Hematopoietic multipotent progenitor cell (in vitro differentiated cells): ENCODE measurements at places on chromosomes 5 and 9.

DNA sequence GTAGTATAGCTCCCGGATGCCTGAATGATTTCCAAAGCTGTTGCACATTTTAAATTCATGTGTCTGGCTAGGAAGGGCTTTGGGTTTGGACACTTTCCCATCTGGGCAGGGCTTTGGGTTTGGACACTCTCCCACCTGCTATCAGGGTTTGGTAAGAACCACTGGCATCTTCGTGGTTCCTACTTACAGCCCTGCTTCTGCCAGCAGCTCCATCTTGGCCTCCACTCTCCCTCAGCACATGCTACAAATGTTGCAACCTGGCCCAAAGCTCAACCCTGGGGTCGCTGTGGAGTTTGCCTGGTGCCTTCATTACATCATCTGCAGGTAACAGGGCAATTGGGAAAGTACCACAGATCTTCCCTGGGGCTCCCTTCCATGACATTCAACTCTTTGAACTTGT is 3.5 kb downstream of the TMCO6 start:
- no peak for DNase-seq

GRCh38 chr9:37620396-37620795 is 28.0 kb upstream of the TOMM5 start:
- no peak for DNase-seq

DNA sequence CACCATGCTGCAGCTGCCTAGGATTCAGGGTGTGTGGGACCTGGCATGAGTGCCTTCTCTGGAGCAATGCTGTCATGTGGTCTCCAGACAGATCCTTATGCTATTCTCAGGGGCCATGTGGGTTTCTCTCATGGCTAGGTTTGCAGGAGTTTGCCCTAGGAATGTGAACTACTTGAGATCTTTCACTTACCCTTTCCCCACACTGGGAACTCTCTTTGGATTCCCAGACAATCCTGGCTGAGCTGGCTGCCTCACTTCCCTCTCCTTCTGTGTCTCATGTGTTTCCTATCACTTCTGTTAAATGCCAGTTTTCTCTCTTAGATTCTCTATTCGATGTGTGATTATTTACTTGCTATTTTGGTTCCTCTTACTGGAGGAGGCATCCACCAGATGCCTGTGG is 270.2 kb upstream of the RASA1 start:
- no peak for DNase-seq

DNA sequence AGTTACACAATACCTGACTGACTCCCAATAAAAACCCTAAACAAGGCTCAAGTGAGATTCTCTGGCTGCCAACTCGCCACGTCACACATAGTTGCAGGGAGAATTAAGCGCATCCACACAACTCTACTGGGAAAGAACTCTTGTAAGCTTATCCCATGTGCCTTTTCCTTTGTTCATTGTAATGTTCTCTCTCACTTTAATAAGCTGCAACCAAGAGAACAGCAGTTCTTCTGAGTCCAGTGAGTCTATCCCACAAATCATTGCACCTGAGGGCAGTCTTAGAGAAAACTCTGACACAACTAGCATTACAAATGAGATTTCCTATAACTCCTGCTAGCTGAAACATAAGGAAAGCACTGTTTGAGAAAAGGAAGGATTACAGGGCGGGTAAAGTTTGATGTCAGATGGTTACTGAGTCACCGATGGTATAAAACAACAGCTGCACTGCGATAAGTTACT is 27.4 kb downstream of the CENPK start:
- DNase-seq, result no peak

DNA sequence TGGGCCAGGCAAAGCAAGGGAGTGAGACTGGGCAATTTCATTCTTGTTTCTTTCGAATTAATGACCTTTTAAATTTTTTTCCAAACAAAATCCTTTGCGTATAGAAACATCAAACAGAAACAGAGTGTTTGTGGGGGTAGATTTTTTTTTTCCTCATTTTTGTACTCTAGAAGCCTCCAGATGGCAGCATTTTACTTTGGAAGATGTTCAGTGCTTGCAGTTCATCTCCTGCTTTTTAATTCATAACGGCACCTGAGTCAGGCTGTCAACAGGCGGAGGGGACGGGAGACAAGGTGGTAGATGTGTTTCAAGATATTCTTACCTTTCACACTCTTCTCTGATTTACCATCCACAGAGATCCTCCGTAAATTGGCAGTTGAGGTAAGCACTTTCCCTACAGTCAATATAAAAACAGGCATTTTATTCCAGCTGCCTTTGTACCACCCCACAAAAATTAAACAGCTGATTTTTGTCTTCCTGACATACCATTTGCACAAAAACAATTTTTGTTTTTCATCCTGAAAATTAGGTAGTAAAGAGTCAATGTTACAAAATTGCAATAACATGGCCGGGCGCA is 99.5 kb upstream of the FBXL17 start:
- DNase-seq, result no peak

GRCh38 chr9:95780121-95780520 is 95.4 kb upstream of the ERCC6L2 start:
- DNase-seq, result no peak

- no peak for DNase-seq
Measured at GRCh38 chr9:69582018-69582417, 90.2 kb downstream of the APBA1 start.

DNA sequence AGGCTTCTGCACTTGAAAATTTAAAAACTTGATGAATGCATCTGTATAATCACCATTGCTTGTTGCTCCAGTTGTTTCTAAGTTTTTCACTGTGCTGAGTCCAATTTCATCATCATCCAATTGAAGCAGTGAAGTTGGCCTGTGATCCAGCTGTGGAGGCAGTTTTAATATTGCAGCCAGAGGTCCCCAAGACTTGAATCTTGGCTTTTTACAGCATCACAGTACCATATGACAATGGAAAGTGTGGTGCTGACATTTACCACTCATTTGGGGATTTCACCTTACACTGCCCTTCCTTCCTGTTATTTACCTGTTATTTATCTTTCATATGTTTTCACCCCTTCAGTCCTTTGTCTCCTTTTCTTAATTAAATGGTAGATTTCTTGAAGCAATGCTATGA is 76.2 kb upstream of the SPIN1 start:
- no peak for DNase-seq

DNA sequence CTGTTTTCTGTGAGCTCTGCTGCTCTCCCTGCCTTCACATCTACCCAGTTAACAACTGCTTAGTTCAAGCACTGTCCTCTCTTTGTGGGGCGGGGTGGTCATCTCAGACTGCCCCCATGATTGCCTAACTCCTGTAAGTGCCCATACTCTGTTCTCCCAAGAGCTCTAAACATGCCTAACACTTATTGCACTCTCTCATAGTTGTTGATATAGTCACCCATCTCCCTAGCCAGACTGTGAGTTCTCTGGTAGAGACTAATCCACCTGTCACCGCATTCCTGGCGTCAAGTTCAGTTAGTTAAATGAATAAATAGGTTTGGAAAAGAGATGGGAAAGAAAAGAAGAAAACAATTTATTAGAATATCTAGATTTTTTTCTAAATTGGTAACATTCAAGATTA is 18.3 kb upstream of the MUSK start:
- DNase-seq, result no peak

GRCh38 chr9:110538647-110539041 is 40.9 kb downstream of the SVEP1 start:
- DNase-seq, result no peak

GRCh38 chr5:163789870-163790269 is 284.5 kb downstream of the MAT2B start:
- DNase-seq, result no peak

DNA sequence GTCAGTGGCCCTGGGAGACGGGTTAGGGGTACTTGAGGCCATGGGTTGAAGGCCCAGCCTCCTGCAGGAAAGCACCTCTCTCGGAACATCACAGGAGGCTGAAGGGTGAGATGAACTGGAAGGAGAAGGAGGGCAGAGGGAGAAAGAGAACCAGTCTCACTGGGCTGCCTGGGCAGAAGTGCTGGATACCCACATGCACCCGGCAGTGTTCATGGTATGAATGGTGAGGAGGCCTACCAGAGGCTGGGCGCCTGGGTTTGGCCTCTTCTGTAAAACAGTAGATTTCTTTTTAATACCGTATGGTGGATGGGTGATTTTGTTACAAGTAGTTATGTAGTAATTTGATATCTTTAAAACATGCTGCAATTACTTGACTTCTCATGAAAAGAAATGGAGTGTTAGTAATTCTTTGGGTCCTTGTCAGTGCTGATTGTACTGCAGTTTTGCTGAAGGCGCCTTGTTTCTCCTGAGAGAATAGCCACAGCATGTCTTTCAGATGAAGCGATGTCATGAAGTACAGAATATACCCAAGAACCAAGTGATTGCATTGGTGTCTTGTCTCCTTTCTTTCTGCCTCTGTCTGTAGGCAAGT is 258.6 kb downstream of the FANCC start:
- DNase-seq, result no peak

DNA sequence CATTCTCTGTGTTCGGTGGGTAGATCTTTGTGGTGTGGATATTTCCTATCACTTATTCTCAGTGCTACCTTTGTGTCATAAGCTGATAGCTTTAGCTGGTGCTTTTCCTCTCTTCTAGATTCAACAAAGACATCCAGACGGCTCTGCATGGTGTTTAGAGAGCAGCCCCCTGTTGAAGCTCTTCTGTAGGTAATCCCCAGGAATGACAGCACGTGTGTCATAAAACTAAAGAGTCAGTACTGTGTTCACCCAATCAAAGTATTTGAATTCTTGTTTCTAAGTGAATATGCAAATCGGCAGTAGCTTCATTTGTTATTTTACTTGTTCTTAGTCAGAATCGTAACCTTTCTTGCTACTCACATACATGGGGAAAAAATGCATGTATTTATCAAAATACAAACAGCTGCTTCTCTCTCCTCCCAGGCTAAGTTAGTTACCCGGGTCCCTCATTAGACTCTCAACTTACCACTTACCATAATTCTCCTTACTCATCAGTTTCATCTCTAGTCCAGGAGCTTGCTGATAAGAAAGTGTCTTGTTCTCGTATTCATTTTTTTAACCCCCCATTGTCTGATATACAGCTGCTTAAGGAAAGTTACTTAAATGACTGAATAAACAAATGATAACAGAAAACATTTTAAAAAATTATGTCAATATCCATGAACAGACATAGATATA is 1696.0 kb upstream of the WWC1 start:
- no peak for DNase-seq

GRCh38 chr9:16964228-16964627 is 93.8 kb upstream of the BNC2 start:
- no peak for DNase-seq

DNA sequence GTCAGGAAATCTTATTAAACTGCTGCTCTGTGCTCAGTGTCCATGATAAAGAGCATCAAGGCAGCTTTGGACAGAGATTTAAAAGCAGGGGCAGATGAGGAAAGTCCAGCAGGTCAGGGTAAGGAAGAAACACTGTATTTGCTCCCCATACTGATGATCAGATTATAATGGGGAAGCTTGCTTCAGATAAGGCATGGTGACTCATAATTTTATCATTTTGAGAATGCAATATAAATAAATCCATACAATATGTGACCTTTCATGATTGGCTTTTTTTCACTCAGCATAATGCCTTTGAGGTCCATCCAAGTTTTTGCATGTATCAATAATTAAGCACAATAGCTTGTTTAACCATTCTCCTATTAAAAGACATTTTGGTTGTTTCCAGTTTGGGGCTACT is 48.1 kb upstream of the LHFPL2 start:
- no peak for DNase-seq

GRCh38 chr9:87071473-87071872 is 124.2 kb upstream of the GAS1 start:
- DNase-seq, result no peak

- no peak for DNase-seq
Measured at GRCh38 chr9:113205432-113205831, 15.6 kb downstream of the FKBP15 start.

GRCh38 chr5:94754824-94755223 is 136.4 kb downstream of the SLF1 start:
- no peak for DNase-seq

DNA sequence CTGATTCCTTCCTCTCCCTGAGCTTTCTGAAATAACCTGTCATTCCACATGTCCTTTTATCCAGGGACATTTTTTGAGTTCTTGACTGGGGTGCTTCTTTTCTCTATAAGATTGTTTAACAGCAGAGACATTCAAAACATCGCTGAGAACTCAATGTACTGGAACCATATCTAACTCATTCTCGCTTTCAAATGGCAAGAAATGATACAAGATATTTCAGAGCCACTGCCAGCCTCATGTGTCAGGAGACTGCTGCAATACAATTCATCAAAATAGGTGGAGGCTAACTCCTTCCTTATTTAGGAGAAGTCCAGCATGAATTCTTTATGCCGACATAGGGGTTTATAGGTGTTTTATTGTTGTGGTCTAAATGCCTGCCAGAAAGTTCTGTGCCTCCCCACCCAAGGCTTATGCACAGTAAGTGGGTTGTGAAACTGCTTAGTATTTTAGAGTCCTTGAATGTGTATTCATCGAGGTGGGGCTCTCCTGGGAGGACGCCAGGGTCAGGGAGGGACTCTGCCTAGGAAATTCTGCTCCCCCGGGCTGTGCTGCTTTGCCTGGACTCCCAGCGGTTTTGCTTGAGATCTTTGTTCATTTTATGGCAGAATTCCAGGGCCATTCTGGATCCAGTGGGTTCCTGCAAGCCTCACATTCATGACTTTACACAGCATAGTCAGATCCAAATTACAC is 53.9 kb downstream of the ZNF474 start:
- no peak for DNase-seq

DNA sequence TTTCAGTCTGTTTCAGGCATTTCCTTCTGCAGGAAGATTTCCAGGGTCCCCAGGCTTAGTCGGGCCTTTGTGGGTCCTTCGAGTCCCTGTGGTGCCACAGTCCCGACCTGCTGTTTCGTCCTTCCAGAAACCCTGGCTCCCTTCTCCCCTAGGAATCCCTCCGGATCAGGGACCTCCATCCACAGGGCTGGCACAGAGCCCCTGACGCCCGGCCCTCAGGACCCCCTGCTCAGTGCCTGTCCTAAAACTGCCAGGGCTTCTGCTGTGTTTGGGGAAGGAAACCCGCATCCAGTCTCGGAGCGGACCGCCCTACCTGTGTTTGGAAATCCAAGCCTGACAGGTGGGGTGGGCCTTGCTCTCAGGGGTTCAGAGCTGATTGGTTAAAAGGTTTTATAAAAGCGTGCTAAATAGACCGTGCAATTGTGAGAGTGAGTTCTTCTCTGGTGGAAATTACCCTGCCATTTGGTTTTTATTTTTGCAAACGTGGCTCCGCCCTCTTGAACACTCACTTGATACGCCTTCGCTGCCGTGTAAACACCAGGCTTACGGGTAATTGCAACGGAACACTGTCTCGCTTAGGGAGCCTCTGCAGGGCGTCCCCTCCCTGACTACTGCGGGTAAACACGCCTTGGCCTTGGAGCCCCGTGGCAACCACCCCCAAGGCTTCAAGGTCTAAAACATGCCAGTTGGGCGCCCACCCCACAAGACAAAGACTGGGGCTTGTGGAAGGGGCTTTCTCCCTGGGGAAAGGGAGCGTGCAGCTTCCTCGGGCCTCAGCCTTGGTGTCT is 121.2 kb downstream of the PHF2 start:
- no peak for DNase-seq

- DNase-seq, result no peak
Measured at GRCh38 chr5:157506981-157507780, 47.2 kb downstream of the NIPAL4 start.

DNA sequence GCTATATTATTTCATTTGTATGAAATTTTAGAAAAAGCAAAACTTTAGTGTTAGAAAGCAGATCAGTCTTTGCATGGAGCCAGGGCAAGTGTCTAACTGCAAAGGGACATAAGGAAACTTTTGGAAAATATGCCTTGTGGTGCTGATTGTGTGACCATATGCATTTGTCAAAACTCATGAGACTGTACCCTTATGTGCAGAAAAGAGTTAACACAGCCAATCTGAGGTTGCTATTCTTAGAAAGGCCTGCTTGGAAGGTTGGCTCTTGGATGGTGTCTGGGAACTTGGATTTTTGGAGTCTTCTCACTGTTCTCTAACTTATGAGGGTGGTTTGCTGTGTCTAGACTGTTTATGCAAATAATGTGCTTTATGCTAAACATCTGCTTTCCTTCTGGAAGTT is 76.6 kb downstream of the SNX18 start:
- DNase-seq, result no peak
